ENCODE measurements at places on chromosomes 16 and 17. TPM values are rescaled to one million over a fixed set of nuclear protein-coding genes. Genes with fewer than 3 reads are reported as not detected.

Gene CCL15
- total RNA-seq = not detected

- DNase-seq = no peak
Measured at GRCh38 chr17:59520251-59520650, 45.2 kb upstream of the DHX40 start.

- no peak for DNase-seq
Measured at GRCh38 chr16:20853143-20853542, 46.8 kb downstream of the REXO5 start.

DNA sequence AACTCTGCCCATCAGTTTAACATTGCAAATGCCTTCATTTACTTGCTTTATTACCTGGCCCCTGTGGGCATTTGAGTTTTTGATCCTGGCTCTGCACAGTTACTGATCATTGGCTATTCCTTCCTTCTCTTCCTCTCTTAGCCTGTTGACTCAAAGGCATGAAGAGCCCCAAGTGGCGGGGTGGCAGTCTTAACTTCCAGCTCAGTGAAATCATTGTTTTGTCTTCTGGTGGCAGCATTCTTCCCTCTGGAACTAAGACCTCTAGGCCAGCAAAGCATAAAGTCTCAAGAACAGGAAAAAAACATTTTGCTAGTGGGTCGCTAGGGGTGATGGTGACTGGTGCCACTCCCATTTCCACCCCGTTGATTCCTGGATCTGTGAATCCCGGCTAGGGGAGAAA is 52.3 kb upstream of the MRTFB start:
- no peak for DNase-seq

DNA sequence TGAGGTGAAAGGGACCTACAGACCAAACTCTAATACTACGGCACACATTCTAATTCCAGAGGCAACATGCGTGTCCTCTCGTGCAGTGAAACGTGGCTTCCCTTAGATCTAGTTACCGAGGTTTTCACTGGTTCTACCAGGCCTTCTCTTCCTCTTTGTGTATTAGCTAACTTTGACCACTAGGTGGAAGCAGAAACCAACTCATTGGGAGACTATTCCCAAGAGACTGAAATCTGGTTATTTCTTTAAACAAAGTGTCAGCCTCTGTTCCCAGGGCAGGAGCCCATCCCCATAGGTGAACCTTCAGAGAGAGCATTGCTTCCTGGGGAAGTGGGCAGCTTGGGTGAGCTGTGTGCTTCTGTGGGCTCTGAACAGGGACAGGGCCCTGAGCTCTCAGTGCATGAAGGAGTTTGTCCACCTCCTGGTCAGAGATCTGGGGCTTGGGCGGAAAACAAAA is 19.7 kb upstream of the RCVRN start:
- DNase-seq = no peak

All from glutamatergic neuron (in vitro differentiated cells).